ENCODE measurements at places on chromosomes 2 and 18.
A peak's percentile ranks its signal among the peaks of the same experiment; 100 is the strongest.

DNA sequence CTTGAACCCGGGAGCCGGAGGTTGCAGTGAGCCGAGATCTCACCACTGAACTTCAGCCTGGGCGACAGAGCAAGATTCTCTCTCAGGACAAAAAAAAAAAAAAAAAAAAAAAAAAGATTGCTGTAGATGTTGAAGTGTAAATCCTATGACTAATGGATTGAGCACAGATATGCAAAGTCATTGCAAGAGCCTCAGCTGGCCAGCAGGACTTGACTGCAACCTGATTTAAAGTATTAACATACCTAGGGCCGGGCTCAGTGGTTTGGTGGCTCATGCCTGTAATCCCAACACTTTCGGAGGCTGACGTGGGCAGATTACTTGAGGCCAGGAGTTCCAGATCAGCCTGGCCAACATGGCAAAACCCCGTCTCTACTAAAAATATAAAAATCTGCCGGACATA, 103.4 kb upstream of the MSH2 start:
- DNase-seq = no peak

DNA sequence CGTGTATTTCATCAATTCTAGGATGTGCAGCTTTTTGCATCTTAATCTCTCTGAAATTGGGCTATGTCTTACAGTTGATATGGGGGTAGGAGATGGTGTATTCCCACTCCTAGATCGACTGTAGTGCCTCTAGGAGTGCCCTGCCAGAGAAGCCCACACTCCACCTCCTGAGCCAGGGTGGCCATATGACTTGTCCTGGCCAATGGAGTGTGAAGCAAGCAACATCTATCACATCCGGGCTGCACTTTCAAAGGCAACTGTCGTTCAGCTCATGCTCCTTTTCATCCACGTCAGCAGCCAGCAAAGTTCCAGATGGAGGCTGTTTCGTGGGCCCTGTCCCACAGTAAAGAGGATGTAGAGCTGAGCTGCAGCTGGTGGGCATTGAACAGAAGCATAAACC, 149.4 kb upstream of the SLC1A4 start:
- no peak for DNase-seq

- peak; percentile 55 for DNase-seq
Observed at GRCh38 chr2:174577967-174578589, 19.5 kb downstream of the WIPF1 start.

GRCh38 chr2:170716851-170717598, 1.9 kb downstream of the SP5 start:
- DNase-seq = no peak

Measured in RPMI8226 (cell line).